Fibroblast of skin of scalp (primary cell): ENCODE measurements at places on chromosomes 11 and 22.
A peak's percentile ranks its signal among the peaks of the same experiment; 100 is the strongest.

- DNase-seq, result peak; percentile 5
Observed at GRCh38 chr22:26484360-26484706, 656 bp downstream of the SRRD start.

- DNase-seq, result no peak
Observed at GRCh38 chr11:44832452-44832851, 105.7 kb downstream of the TSPAN18 start.

DNA sequence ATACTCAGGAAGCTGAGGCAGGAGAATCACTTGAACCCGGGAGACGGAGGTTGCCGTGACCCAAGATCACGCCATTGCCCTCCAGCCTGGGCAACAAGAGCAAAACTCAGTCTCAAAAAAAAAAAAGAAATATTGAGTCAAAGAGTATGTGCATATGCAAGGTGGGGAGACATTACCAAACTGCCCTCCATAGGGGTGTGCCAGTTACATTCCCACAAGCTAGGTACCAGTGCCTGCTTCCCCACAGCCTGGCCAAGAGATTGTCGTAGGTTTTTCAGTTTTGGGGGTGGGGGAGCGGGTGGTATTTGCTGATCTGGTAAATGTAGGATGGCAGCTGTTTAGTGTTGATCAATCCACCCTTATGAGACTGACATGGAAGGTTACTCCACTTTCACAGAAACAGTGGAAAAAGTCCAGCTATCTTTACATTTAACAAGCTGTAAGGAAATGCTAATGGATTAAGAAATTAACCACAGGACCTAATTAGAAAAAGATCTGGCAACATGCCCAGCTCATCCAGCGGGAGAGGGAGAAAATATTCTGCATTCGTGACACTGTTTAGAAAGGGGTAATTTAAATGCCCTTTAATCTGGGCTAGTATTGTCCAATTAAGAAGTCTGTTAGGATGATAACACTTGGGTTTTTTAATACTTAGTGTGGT is 89.4 kb downstream of the PACS1 start:
- peak; percentile 12 for DNase-seq

DNA sequence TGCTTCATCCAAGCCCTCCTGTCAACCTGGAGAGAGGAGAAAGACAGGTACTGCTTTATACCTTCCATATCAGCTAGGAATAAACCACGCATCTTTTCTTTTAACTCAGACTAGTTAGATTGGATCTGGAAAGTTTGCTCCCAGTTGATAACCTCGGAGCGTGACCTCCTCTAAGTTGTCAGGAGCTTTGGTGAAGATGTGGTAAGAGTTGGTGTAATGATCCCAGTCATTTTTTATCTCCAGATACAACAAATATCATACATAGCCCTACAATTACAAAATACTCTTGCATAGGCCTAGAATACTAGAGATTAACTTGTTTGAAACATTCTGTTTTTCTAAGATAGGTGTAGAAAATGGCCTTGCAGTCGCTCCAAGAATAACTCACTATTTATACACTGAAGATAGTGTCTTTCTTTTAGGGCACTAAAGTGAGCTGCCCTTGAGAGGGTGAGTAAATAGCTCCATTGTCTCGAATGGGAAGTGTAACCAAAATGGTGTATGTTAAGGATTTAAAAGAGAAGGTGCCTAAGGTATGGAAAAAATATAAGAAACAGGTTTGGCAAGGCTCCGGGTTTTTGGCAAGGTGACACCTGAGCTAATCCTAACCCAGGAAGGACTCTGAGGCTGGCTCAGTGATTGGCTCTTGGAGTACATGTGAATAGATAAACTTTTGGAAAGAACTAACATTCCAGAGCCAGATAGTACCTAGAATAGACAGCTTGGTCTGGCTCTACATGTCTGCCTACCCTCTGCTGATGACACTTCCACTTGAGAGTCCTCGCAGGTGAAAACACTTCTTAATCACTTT is 59.4 kb downstream of the GLYATL1 start:
- DNase-seq, result no peak

GRCh38 chr11:45805305-45806071 is 539 bp downstream of the SLC35C1 start:
- DNase-seq, result peak; percentile 63

- no peak for DNase-seq
Observed at GRCh38 chr22:46363611-46364321, 28.3 kb downstream of the TRMU start.

GRCh38 chr11:115145324-115145723 is 358.9 kb downstream of the CADM1 start:
- no peak for DNase-seq

DNA sequence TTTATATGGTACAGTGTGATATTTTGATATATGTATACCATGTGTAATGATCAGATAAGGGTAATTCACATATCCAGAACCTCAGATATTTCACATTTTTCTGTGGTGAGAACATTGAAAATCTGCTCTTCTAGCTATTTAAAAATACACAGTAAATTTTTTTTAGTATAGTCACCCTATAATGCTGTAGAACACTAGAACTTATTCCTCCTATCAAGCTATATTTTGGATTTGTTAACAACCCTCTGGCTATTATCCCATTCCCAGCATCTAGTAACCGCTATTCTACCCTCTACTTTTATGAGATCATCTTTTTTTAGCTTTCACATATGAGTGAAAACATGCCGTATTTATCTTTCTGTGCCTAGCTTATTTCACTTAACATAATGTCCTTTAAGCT is 65.5 kb upstream of the SYT9 start:
- peak; percentile 47 for DNase-seq

- no peak for DNase-seq
Observed at GRCh38 chr22:42335839-42336378, 65.5 kb upstream of the TCF20 start.

DNA sequence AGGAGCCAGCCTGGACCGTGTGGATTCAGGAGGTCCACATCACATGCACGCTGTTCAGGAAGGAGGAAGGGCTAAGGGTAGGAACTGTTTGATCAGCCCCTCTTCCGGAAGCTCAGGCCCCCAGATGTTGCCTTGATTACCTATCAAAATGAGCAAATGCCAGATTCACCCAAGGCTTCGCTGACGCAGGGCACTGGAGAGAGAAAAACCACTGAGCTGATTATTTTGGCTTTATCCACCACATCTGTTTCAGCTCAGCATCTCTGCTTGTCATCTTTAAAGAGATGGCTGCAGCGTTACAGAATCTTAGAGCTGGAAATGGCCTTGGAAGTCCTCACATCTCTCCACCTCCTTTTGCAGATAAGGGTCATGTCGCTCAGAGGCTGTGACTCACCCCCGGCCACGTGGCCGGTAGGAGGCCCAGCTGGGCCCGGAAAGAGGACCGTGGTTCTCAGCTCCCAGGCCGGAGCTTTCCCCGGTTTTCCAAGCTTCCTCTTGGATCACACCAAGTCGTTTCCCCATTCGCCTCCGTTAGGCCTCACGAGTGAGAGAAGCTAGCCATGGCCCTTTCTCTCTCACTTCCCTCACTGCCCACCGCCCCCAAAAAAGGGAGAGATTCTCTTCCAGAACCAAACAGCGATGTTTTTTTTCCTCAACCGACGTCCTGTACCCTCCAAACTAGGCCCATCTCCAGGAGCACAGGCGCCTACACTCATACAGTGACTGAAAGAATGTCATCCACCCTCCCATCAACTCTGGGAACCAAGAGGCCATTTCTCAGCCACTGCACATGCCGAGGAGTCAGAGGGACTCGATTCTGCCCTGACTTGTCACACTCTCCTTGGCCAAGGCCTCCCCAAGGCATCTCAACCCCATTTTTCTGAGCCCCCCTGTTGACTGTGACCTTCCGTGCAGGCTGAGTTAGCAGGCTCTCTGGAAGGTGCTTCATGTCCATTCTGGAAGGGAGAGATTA is 37.6 kb downstream of the LIF start:
- DNase-seq, result peak; percentile 83

DNA sequence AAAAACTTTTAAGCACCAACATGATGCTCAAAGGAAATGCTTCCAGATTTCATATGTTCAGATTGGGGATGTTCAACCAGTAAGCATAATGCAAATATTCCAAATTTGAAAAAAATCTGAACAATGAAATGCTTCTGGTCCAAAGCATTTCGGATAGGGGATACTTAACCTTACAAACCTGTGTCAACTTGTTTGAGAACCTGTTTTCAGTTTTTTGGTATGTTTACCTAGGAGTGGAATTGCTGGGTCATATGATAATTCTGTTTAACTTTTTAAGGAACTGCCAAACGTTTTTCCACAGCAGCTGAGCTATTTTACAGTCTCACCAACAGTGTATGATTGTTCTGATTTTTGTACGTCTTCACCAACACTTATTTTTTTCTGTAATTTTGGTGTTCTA is 23.7 kb downstream of the FAR1 start:
- no peak for DNase-seq

- no peak for DNase-seq
Observed at GRCh38 chr11:113168354-113169342, 145.7 kb upstream of the TTC12 start.

DNA sequence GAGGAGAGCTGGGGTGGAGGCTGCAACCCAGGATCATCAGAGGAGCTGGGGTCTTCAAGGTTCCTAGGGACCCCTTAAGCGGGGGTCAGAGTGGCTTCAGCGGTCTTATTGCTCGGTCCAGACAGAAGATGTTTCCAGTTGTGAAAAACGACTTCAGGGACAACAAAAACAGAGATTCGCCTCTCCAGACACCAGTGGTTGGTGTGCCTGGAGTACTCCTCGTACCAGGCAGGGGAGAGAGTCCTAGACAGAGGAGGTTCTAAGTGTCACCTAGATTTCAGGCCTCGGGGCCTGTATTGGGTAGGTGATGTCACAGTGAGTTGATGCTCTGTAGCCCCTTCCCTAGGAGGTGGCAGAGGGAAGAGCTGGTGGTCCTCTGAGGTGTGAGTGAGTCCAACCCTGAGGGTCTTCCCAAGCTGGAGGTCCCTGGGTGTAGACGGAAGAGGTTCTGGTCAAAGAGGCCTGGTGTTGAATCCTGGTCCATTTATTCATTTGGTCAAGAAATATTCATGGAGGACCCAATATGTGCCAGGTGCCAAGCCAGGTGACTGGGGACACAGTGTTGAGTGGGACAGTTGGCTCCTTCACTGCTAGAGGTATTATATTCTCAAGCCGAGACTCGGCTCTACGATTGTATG is 4.4 kb upstream of the IGLL5 start:
- no peak for DNase-seq

- no peak for DNase-seq
Observed at GRCh38 chr11:2789331-2789730, 89.5 kb upstream of the KCNQ1OT1 start.

DNA sequence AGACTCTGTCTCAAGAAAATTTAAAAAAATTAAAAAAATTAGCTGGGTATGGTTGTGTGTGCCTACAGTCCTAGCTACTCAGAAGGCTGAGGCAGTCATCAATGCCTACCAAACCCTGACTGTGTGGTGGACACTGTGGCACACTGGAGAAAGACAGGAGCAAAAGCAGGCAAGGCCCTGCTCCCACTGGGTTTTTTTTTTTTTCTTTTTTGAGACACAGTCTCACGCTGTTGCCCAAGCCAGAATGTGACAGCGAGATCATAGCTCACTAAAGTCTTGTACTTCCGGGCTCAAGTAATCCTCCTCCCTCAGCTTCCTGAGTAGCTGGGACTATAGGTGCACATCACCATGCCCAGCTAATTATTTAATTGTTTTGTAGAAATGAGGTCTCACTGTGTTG is 4.6 kb downstream of the NEFH start:
- DNase-seq, result no peak

- DNase-seq, result no peak
Observed at GRCh38 chr11:7655253-7656217, 17.8 kb downstream of the CYB5R2 start.

DNA sequence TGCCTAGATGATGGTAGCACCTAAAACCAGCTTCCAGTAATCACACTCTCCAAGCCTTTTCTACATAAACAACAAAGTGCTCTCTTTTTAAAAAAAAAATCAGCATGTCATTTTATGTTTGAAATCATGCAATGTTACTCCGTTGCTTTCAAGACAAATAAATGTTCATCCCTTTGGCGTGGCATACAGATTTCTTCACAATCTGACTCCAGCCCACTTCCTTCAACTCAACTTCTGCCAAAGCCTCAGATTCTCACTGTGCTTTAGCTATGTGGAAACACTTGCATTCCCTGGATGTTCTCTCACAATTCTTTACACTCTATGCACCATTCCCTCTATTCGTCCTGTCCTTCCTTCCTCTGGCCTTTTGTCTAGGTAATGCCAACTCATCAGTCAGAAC is 206.3 kb upstream of the BLID start:
- DNase-seq, result peak; percentile 19

- DNase-seq, result peak; percentile 7
Observed at GRCh38 chr11:115272925-115273324, 231.3 kb downstream of the CADM1 start.

DNA sequence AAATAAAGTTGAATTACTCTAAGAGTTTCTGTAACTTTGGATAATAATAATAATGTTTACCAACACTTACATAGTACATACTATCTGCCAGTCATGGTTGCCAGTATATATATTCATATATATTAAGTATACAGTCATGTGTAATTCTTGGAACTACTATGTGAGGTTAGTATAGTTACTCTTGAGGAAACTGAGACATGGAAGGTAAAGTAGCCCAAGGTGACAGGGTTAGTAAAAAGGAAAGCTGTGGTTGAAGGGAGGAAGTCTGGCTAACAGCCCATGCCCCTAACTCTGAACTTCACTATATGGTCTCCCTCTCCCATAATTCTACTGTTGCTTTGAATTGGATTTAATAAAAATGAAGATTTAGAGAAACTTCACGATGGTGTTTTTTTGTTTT is 24.9 kb downstream of the FDX1 start:
- DNase-seq, result no peak

DNA sequence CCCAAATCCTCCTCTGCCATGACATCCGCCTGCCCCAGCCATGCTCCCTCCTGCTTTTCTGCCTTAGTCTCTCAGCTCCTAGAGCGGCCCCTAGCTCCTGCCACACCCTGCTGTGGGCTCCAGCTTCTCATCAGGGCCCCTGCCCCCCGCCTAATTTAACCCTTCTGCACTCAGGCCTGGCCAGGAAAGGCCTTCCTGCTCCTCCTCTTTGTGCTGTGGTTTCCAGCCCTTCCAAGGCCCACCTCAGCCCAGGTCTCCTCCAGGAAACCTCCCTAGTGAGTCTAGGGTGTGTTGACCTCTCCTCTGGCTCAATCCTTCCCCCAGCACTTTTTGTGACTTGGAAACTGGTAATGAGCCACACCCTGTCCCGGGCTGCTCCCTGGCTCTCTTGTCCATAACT is 11.3 kb downstream of the PTPN5 start:
- no peak for DNase-seq

DNA sequence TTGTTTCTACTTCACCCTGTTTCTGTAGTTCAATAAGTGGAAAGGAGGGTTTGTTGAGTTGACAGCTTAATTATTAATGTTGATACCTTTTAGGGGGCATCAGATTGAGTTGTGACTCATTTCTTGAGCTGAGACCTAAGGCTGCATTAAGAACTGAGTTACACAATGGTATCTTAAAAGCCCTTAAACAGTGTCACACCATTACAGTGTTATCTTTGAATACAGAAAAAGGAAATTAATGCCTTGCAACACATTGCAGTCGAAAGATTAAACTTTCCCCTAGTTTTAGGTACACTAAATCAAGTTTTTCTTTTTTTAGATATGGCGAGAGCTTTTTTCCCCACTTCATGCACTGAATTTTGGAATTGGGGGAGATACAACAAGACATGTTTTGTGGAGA is 16.7 kb downstream of the PAFAH1B2 start:
- no peak for DNase-seq
